A549 (cell line): ENCODE measurements at places on chromosomes 5 and 9.

GRCh38 chr5:13993926-13994325 lies 49.4 kb upstream of the DNAH5 start:
- no peak for DNase-seq

GRCh38 chr5:68392617-68393016 lies 177.1 kb downstream of the PIK3R1 start:
- DNase-seq, result no peak

DNA sequence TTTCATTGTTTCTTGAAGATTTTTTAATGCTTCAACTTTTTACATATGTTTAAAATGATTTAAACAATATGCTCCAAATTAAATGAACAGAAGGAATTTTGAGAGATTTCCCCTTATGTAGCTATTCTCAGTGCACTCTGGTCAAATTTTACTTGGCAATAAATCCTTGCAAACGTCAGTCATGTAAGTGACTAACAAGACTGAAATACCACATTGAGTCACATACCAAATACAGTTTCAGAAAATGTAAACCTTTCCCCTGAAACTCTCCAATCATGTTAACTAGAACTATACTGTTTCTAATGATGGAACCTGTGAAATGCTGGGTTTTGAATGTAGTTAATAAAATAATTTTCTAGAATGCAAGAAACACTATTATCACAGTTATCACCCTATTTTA lies 29.6 kb downstream of the SAR1B start:
- no peak for DNase-seq

DNA sequence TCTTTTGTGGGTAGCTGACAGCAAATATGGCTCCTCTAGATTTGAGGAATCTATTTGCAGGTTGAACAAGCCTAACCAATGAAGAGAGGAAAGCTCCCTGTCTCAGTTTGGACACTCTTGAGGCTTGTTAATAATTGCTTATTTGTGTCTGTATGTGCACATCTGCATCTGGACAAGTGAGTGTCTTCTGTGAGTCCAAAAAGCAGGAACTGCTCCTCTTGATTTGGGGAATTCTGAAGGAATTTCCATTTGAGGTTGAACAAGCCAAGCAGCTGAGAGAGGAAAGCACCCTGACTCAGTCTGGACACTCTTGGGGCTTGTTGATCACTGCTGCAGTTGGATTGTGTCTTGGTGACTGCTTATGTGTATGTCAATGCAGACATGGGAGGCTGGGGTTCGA lies 211.6 kb downstream of the DTWD2 start:
- DNase-seq, result no peak

DNA sequence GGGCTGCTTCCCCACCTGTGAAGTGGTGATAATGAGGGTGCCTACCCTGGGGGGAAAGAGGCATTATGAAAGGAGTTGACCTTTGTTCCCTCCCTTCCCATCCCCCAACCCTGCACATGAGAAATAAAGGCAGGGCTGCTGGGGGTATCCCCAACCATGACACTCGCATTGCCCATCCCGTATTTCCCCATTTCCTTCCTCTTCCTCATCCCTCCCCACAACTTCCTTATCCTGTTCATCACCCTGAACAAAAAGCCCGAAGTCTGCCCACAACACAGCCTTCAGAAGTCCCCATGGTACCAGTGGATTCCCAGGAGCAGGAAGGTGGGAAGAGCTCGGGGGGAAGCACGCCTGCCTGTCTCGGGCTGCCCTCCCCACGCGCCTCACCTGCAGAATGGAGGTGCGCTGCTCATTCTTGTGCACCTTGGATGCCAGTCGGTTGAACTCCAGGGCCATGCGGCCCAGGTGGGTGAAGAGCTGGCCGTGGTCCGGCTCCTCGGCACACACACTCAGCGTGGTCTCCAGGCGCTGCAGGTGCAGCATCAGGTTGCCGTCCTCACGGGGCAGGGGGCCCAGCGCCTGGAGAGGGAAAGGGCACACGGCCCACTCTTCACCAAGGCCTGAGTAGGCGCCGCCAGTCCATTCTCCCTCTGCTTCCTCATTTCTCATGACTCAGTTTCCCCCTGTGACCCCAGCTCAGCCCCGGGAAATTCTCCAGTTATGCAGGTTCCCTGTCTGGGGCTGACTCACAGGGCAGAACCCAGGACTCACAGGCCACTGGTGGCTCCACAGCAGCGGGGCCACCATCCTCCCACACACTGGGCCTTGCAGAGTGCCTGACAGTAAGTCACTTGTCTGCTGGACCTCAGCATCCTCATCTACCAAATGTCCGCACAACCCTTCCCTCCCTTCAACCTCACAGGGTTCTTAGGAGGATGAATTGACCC lies 24.2 kb downstream of the TNIP1 start:
- DNase-seq, result no peak
